ENCODE measurements at places on chromosomes 11 and 22.

- DNase-seq: no peak
Measured at GRCh38 chr11:33582636-33583325, 117.8 kb downstream of the C11orf91 start.

- DNase-seq: no peak
Measured at GRCh38 chr22:49903322-49904039, 14.8 kb downstream of the ALG12 start.

DNA sequence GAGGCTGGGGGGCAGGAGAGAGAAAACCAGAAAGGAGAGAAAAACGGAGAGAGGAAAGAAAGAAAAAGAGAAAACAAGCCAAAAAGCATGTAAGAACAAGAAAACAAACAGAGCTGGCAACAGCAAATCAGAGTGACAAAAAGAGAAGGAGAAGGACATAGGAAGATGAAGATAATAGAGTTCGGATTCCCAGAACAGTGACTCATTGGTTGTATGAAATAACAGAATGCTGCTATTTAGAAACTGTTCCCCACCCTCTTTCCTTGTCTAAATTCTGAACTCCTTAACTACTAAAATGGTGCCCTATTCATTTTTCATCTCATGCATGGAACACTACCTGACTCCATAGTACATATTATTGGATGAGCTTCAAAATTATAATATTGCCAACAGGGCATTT lies 317.4 kb downstream of the C11orf87 start:
- no peak for DNase-seq

DNA sequence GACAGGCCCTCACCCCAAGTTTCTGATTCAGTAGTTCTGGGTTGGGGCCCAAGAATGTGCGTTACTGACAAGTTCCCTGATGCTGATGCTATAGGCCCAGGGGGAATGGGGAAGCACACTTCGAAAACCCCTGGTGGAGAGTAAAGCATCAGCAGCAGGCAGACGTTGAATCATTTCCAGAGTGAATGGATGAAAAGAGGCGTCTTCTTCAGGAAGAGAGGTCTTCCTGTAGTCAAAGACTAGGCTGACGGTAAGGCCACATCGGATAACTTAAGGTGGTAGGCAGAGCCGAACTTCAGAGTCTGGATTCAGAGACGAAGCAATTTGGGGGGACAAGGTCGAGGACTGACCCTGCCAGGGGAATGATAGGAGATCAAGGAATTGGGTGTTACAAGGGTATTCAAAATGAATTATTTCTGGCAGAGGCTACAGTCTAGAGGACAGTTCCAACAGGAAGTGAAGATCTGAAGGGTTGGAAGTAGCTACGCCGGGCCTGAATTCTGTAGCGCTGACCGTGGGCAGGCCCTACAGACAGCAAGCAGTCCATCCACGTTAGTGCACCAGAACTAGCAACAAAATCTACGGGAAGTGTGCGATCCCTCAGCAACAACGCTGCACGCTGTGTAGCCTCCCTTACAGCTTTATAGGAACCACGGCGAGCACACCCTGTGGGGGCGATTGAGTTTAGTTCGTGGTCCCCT lies 862 bp upstream of the CENATAC start:
- no peak for DNase-seq

- no peak for DNase-seq
Measured at GRCh38 chr22:28105413-28105812, 186.4 kb upstream of the PITPNB start.

- peak; percentile 46 for DNase-seq
Measured at GRCh38 chr11:26227301-26227746, 104.6 kb upstream of the ANO3 start.

- DNase-seq: no peak
Measured at GRCh38 chr22:44969817-44970216, 40.0 kb downstream of the PHF21B start.

DNA sequence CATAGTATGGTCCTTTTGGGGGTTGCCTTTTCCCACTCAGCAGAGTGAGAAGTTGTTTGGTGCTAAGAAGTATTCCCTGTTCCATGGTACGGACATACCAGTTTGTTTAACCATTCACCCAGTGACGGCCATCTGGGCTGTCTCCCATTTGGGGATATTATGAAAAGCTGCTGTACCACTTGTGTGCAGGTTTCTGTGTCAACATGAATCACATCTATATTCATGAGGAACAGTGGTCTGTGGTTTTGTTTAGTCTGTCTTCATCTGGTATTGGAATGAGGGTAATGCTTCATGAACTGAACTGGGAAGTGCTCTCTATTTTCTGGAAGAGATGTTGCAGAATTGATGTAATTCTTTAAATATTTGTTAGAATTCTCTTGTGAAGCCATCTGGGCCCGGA lies 89.5 kb downstream of the TRMU start:
- DNase-seq: peak; percentile 93

DNA sequence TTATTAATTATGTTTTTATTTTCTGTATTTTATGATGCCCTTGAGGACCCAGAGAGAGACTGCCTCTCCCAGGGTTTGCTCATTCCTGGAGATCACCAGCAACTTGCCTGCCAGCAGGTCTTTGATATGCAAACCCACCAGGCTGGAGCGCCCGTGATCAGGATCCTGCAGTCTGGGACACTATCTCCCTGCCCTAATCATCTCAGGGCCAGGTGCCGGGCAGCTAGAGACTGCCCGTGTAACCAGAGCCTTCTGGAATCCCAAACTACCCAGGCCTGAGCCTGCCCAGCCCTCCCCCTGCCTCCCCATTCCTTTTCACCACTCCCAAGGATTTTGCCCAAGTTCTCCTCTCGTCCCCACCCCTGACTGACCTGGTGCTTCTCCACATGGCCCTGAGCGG lies 52.2 kb upstream of the B3GAT1 start:
- no peak for DNase-seq

DNA sequence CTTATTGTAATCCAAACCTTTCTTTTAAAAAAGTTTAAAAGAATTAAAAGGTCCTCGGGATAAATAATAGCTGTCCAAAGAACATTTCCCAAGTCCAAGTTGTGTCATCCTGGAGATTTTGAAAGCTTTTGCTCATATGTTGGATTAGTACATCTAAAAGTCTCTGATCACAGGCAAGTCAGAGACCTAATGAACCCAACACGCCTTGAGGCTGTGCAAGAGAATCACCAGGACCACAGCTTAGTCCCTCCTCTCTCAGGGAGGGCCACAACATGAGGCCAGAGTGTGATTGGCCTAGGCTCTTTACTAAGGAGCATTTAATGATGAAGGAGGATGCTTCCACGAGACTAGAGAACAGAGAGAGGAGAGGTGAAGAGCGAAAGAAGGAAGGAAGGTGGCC lies 98.7 kb upstream of the OR5AK2 start:
- no peak for DNase-seq

GRCh38 chr11:75241906-75242644 lies 1.5 kb downstream of the TPBGL start:
- DNase-seq: no peak

DNA sequence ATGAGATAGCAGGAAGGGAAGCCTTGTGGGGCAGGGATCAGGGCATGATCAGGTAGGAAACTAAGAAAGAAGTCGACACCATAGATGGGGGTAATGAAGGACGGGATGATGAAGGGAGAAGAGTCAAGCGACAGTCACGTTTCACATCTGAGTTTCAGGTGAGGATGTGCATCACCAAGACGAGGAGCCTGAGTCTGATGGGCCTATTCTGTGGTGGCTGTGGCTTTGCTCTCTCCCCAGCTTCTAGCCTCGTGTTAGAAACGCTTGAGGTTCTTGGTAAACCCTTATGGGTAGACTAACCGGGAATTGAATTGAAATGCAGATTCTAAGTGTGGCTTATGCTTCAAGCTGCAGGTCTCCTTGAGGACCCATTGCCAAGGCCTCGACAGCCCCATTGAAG lies 45.6 kb upstream of the LMO1 start:
- no peak for DNase-seq

GRCh38 chr11:28919194-28919593 lies 811.0 kb downstream of the METTL15 start:
- no peak for DNase-seq

GRCh38 chr11:66987158-66987620 lies 12.1 kb downstream of the C11orf86 start:
- no peak for DNase-seq

DNA sequence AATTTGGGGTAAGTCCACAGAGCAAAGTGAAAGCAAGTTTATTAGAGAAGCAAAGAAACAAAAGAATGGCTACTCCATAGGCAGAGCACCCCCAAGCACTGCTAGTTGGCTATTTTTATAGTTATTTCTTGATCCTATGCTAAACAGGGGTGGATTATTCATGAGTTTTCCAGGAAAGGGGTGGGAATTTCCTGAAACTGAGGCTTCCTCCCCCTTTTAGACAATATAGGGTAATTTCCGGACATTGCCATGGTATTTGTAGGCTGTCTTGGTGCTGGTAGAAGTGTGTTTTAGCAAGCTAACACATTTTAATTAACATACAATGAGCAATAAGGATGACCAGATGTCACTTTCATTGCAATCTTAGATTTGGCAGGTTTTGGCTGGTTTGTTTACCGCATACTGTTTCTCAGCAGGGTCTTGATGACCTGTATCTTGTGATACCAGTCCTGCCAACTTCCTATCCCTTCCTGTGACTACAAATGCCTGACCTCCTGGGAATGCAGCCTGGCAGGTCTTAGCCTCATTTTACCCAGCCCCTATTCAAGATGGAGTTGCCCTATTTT lies 937 bp upstream of the C1QTNF6 start:
- DNase-seq: peak; percentile 58

- peak; percentile 54 for DNase-seq
Measured at GRCh38 chr11:128686745-128687177, 7.1 kb upstream of the FLI1 start.

DNA sequence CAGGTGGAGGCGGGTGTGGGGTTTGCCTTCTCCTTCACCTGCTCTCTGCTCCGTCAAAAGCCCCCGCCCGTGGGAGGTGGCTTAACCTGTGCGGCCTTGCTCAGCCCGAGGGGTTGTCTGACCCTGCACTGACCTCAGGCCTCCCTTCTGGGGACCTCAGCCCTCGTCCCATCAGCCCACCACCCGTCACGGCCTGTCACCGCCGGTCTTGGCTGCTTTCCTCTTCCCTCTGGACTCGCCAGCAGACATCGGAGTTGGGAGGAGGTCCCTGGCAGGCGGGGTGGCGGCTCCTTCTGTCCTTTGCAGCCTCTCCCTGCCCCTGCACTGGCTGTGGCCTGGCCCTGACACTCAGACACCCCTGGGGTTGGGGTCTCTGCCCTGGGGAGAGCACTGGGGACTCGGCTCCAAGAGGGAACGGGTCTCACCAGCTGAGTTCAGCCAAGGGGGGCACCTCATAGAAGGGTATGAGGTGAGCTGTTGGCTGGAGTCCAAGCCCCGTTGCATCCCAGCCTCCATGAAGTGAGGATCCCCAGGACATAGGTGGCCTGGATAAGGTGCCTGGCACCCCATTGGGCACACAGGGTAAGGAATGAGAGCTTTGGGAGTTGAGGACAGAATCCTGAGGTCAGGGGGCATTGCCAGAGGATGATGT lies 999.6 kb downstream of the BRD1 start:
- DNase-seq: no peak

DNA sequence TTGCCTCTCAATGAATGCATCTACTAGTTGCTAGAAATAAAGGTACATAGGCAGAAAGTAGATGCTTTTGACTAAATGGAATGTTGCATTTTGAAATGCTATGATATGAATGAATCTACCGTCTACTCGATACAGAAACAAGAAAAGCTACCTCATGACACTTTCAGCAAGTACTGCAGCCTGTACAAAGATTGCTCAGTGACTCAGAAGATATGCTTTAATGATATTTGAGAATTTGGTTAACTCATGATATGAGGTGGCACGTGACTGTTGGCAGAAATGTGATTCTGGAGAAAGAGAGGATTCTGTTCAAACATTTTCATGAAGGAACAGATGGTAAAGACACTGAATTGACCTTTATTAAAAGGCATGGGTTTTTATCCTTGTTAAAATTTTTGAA lies 76.0 kb downstream of the HSD17B12 start:
- DNase-seq: peak; percentile 29

DNA sequence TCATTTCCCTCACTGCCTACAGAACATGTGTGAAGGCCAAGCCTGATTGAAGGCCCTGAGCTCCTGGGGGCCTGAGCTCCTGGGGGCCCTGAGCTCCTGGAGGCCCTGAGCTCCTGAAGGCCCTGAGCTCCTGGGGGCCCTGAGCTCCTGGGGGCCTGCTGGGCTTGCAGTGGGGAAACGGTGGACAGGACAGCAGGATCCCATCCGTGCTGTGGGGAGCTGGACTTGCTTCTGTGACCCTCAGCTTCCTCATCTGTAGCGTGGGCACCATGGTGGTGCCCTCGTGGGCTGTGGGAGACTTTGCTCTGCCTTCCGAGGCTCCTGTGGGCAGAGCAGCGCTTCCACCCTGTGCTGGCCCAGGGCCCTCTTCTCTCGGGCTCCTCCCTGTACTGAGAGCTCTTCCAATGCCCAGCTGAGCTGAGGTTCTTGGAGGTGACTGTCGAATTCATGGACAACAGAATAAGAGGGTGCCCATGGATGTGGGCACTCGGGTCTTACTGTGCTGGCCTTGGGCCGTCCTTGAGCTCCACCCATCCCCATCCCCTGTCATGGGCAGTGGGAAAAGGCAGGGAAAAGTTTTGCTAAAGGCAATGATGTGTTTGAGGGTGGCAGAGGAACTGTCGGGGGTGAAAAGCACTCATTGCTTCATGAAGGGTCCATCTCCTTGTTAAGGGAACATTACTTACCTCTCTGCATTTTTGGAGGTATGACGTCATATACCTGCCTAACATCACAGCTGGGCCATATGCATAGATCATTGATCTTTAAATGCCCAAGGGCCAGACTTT lies 786.7 kb downstream of the TBC1D22A start:
- no peak for DNase-seq

GRCh38 chr11:107020594-107020993 lies 2.3 kb upstream of the GUCY1A2 start:
- DNase-seq: no peak

- DNase-seq: no peak
Measured at GRCh38 chr11:80900265-80900664, 1459.4 kb upstream of the TENM4 start.

- DNase-seq: no peak
Measured at GRCh38 chr11:134737563-134738510, 325.8 kb upstream of the B3GAT1 start.

DNA sequence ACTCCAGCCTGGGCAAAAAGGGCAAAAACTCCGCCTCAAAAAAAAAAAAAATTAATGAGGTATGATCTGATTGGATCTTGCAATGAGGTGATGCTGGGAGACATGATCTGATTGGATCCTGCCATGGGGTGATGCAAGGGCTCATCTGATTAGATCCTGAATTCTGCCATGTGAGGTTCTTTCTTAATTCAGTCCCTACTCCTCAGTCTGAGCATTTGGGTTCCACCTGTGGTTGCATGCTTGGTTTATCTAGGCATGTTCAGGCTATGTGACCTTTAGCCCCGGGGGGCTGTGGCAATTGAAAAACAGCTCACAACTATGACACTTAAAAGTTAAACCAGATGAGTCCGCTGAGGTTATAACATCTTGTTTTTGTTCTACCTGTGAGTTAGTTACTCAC lies 4.8 kb upstream of the TRIM6 start:
- no peak for DNase-seq
